Effector memory CD8-positive, alpha-beta T cell (primary cell): ENCODE measurements at places on chromosomes 11 and 22.

DNA sequence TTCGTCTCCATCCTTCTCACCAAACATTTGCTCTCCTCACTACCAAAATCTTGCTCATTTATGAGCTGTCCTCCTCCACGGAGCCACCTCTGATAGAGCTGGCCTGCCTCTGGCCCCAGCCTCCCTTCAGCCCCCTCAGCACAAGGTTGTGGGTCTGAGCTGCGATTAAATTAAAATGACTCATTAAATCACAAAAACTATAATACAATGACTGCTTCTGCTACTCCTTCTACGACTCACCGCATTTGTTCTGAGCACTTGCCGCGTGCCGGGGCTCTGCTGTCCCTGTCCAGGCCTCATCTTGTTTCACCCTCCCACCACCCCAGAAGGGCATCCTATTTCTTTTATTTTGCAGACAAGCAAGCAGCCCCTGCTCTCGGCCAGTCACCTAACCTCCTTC lies 49.2 kb upstream of the TIMP3 start:
- no peak for DNase-seq

- DNase-seq: no peak
Measured at GRCh38 chr22:25109878-25110595, 89.6 kb upstream of the CRYBB3 start.

DNA sequence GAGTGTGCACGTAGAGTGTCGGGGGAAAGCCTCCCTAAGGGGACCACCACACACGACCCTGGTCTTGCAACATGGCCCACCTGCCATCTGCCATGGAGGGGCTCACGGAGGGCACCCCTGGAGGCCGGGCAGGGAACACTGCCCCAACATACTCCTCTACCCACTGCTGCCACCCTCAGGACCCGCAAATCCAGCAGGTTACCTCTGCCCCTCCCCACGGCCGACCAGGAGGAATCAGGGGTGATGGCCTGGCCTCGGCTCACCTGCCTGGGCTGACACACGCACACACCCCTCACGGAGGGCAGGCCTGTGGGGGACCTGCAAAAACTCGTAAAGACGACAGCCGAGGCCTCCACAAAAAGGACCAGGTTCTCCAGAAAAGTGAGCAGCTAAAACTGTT lies 30.2 kb downstream of the CHID1 start:
- DNase-seq: no peak

DNA sequence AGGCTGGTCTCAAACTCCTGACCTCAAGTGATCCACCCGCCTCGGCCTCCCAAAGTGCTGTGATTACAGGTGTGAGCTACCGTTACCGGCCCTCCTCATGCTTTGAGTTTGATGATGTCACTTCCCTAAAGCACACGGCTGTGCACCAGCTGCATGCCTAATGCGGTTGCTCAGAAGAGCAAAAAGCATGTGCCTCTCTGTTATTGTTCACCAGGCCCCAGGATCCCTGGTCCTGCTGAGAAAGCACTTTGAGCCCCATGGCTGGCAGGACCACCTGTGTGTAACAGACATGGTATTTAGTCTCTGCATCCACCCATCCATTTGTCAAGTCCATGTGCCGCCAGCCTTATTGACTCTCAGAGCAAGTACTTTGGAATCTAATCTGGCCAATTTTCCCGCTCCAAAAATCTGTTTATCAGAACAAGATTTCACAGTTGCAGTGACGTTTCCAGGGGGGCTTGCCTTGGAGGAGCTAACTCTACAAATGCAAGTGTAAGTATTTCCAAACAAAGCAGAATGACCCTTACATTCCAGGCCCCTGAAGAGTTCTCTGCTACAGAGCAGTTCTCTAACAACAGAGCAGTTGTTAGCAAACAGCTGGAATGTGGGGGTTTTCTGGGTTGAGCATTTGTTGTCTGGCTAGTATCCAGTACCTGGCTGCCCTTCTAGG lies 89.4 kb downstream of the LDLRAD3 start:
- no peak for DNase-seq

- DNase-seq: no peak
Measured at GRCh38 chr11:64771861-64772260, 6.5 kb downstream of the SF1 start.

DNA sequence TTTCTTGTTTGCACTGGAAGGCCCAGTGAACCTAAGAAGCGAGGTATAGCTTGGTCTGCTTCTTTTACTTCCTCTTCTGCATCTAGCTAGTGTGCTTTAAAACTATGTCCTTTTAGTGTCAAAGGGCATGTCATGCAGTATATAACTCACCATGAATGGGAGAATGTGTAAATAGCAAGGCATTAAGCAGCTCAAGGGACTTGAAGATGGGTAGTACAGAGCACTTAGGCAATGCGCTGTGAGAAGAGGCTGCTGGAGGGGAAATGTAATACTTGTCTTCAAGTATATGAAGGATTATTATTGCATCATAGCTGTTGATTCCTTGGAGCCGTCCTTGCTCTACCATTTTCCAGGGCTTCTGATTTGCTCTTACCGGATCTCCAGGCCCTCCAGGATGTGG lies 7.6 kb downstream of the MAML2 start:
- DNase-seq: no peak

GRCh38 chr11:33214187-33214586 lies 43.0 kb upstream of the HIPK3 start:
- DNase-seq: no peak

DNA sequence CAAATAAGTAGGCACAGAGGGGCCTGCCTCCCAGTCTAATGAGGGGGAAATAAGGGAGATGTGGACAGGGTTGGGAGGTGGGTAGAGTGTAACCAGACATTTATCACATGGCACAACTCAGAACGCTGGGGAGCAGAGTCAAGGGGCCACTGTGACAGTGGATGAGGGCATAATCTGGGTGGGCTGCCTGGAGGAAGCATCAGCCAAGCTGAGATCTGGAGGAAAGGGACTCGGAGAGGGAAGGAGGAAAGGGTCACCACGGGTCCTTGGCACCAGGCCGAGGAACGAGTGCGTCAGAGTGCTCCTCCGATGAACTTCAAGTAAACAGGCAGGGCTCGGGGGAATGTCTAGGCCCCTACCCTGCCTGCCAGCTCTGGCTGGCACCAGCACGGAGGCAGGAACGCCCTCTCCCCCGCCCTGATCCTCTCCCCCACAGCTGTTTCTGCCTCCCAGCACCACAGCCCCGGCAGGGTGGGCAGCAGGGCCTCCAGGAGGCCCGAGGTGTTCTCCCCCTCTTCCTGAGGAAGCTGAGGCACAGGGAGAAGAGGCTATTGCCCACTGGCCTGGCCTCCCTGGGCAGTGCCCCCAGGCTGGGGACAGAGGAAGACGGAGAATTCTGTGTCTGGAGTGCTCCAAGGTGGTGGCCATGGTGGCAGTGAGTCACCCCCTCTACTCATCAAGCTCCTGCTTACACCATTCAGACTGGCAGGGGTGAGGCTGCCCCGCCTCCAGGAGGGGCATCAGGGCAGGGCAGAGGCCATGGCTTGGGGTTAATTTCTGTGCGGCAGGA lies 4.2 kb downstream of the ALDH3B1 start:
- DNase-seq: no peak

DNA sequence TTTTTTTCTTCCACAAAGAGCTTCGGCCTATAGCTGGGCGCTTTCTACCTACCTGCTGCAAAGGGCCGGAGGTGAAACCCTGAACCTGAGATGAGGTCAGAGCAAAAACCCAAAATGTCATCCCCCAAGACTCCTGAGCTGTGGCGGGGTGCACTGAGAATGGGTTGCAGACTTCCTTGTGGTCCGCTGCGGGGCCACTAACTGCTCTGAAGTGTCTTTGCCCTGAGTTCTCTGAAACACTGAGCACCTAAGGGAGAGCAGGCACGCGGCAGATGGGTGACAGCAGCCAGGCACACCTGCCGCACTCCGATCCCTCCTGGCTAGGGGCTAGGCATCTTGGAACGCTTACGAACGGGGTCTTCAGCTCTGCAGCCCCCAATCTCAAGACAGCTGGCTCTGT lies 29.3 kb downstream of the RASD2 start:
- DNase-seq: no peak

DNA sequence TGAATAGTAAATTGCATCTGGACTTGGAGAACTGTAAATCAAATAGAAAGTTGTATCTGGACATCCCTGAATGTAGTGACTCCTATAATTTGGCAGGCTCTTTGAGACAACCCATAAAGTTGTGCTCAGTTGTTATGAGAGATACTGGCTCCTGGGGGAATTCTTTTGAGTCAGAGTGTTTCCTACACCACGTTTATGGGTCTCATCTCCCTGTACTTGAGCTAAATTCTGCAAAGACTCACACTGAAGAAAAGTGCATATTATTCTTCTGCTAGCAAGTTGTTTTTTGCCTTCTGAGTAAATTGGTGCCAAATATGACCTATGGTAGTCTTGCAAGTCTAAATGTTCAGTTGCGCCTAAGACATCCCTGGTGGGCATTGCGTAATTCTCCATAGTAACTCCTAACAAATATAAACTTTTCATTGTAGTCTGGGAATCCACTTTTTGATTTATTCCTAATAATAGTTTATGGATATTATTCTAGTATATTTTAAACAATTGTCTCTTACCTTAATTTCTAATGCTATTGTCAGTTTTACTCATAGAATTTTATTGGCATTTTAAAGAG lies 5.0 kb downstream of the ZNF215 start:
- DNase-seq: no peak

GRCh38 chr11:93477684-93478234 lies 65.4 kb downstream of the SMCO4 start:
- no peak for DNase-seq

GRCh38 chr22:48235744-48236143 lies 1473.3 kb downstream of the TBC1D22A start:
- DNase-seq: no peak

GRCh38 chr11:130882138-130882551 lies 34.1 kb downstream of the SNX19 start:
- no peak for DNase-seq

DNA sequence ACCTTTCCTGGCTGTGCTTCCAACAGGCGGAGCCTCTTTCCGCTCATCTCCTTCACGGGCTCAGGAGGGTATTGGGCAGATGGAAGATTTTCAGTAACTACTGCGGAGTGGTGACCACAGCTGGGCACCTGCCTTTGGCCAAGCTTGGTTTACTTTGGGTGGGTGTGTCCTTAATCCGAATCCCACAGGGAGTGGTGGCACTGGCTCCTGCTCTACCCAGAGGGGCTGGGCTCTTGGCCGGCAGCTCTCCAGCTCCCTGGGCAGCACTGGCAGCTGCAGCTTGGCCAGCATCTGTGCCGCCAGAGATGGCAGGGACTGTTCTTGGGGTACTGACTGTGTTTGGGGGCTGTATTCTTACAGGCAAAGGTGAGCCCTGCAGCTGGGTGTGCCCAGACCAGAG lies 29.8 kb downstream of the BID start:
- DNase-seq: no peak

GRCh38 chr22:28175730-28176492 lies 256.9 kb upstream of the PITPNB start:
- DNase-seq: no peak

DNA sequence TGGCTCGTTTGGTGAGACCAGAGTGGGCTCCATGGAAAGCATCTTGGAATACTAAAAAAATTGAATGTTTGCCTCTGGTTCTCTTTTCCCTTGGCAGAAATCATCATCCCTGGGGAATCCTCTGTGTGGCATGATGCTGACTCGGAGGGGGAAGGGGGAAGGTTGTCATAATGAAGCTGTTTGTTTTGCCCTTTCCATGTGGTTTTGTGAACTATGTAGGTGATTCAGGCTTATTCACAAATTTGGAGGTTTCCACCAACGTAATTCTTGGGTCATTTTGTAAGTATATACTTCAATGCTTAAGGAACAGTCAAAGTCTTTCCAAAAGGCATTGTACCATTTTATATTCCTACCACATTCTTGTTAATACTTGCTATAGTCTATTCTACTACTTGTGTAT lies 754.0 kb upstream of the FAT3 start:
- no peak for DNase-seq
